ENCODE measurements at places on chromosomes 4 and X.

- no peak for DNase-seq
Measured at GRCh38 chr4:105453550-105454205, 20.2 kb downstream of the PPA2 start.

DNA sequence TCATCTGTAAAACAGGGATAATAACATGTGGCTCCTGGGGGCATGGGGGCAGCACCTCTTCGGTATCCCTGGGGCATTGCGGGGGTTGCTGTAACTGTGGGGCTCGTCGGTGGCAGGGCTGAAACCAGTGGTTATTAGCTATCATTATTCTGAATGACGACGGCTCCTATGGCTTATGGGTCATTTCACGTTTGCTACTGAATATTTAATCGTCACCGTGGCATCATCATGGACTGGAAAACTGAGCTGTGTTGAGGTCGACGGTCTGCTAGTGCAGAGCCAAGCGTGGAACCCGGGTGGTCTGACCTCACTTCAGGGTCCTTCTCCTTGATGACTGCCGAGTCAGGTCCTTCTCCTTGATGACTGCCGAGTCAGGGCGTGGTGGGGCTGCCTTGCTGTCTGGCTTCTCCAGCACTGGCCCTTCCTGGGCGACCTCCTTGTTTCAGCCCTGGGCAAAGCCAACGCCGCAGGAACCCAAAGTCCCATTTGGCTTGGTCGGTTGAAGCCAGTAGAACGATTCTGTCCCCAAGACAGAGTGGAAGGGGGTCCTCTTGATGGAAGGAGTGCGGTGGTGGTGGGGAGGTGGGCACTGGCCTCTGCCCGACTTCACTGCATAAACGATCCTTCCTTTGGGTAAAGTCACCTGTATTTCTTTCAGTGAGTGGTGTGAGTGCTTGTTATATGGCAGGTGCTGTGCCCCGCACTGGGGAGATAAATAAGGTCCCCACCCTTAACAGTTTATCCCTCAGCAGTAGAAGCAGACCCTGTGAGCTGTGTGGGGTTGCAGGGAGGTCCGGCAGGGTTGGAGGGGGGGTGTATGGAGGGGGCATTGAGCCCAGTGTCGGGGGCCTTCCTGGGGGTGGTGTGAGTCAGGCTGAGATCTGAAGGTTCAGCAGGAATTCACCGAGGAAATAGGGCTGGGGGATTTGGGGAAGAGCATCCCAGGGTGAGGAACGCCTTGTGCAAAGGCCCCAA is 40.8 kb downstream of the PSAPL1 start:
- no peak for DNase-seq

DNA sequence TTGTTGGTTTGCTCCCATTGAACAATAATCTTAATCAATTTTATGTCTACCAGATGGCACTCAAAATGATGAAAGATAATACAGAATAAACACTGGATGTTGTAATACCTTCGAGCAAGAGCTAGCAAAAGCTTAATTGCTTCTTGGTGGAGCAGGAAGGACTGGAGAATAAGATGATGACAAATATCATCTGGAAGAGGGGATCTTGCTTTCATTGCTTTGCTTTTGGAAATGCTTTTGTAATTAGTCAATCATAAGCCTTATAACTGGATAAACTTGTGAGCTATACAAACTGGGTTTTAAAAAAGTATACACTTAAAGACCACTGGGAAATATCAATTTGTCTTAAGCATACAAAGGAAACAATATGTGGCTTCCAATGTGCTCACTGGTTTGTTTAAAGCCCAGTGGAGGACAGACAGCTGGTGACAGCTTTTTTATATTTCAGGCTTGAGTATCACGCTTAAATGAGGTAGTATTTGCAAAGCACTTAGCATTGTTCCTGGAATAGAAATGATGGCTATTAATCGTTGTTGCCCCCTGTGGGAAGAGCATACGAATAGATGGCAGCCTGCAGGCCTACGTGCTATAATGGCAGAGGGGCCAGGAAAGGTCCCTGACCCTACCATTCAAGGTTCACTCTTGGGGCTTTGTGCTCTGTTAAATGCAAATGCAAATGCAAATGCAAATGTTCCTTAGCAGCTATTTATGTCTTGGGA is 61.2 kb downstream of the TMEM150C start:
- DNase-seq = no peak

- no peak for DNase-seq
Measured at GRCh38 chrX:617401-617800, 13.2 kb upstream of the SHOX start.

- no peak for DNase-seq
Measured at GRCh38 chrX:68508799-68509198, 9.9 kb downstream of the YIPF6 start.

DNA sequence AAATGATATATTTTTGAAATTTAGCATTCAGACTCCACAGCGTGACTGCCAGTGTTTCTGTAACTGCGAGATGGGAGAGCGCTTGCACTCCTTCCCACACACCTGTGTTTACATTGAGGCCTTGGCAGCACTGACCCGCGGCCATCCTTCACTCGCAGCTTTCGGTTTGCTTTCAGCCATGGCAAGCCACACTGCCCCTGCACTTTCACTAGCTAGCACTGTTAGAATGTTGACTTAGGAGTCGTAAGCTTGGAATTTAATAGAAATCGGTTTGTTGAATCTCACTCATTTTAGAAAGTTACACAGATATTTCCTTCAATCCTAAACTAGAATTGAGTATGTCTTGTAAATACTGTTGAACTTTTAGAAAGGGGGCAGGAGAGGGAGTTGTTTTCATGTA is 136.2 kb downstream of the CFAP299 start:
- no peak for DNase-seq
